ENCODE measurements at places on chromosomes 4 and X.

DNA sequence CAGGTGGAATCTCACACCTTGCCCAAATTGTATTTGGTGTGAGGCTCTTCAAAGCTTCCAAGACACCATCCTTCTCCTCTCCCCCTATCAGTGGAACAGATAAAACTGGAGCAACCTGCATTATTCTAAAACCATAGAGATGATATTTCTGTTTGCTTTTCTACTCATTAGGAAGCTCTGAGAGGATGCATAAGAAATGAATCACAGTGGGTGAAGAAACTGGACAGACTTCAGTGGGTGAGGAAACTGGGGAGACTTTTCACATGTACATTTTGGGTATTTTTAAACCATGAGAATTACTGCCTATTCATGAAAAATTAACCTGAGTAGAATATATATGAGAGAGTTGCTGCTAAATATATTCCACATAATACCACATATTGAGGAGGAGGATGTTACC is 16.4 kb downstream of the HAND2 start:
- DNase-seq = no peak

DNA sequence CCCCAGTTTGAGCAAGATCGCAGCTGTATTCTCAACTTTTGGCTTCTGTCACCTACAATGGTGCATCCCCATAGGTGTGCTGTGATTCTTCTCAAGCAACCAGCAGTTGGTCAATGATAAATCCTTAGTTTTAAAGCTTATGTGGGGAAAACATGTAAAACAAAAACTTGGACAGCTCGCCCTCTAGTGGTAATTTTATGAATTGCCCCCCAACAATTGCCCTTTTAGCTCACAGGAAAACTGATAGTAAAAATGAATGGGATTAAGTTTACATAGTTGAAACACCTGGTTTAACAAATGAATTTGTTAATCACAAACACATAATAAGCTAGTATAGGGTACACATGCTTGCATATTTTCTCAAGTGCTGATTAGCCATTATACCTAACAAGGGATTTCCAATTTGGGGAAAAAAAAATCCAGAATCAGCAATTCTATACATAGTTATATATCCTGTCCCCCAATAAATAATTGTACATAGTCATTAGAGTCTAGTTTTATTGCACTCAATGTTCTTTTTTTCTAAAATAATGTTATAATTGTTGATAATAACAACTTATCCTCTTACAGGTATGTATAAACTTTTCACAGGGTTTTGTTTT is 30.1 kb downstream of the TEX13A start:
- DNase-seq = no peak

DNA sequence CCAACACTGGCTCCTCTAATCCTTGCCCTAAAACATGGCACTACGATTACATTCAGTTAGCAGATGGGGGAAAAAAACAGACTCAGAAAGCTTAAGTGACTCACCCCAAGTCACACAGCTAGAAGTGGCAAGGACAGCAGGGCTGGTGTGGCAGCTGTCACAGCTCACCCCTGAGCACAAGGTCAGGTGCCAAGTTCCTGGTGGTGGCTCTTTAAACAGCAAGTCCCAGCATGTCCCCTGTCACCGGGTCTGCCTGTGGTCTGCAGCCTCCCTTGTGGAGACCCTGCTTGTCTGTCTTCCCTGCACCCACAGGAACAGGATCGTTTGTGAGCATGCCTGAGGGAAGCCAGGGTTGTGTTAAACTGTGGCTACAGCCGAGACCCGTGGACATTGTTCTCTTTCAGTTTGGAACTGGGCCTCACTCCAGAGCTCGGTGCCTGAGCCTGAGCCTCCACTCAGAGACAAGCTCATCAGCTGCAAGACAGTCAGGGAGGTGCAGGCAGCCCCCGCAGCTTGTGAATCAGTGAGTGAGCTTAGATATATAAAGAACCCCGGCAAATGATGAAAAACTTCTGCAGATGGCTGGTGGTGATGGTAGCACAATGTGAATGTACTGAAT is 260.8 kb downstream of the BCOR start:
- DNase-seq = no peak

DNA sequence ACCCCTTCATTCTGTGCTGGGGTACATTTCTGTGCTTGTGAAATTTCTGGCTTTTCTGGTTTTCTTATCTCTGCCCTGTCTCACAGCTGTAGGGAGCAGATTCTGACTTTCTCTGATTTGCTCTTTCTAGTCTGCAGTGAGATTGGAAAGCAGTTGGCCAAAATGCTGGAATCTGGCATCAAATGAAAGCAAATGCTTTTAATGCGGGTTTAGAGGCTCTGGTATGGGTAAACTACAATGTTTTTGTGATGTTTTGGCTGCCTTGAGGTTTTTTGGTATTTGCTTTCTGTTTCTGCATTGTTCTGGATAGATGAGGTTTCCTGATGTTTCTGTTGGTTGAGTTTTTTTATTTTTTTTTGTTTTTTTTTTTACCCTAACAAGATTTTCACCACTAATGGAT is 23.8 kb downstream of the SMIM20 start:
- no peak for DNase-seq
